Breast epithelium (tissue), 4 donors: ENCODE measurements at places on chromosomes 2 and 18. TPM values are rescaled to one million over a fixed set of nuclear protein-coding genes. Genes with fewer than 3 reads are reported as not detected.

Gene CAPN13
- total RNA-seq: 44.6 TPM

DNA sequence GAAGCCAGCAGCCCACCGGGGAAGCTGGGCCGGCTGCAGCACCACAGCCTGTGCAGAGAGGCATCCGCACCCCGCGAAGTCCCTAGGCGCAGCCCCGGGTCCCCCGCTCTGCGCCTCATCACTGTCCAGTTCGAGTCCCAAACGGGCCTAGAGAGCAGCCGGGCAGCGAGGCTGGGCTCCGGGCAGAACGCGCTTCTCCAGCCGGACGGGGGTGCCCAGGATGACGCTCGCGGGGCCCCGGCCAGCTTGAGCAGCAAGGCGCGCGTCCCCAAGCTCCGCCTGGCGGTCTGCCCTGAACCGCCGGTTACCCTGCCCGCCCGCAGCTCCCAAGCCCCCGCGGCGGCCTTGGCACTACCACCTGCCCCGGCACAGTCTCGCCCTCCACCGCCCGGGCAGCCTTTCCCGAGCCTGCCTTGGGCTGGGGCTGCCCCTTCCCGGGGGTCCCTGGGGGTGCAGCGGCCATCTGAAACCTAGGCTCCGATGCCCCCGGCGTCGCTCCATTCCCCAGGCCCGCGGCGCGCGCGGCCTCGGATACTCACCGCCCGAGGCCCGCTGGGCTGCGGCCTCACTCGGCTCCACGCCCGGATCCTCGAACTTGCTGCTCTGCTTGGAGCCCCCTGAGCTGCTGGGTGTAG lies 591 bp downstream of the SLC16A14 start:
- no peaks in the 10 kb centered on the region for H3K36me3 ChIP-seq
- no peaks in the 10 kb centered on the region for H3K27me3 ChIP-seq
- H3K4me3 ChIP-seq: peak overlapping the region; percentile 71
- H3K27ac ChIP-seq: peak overlapping the region; percentile 62
- H3K4me1 ChIP-seq: no peaks in the 10 kb centered on the region

Gene MARCHF7
- 154 TPM for total RNA-seq

DNA sequence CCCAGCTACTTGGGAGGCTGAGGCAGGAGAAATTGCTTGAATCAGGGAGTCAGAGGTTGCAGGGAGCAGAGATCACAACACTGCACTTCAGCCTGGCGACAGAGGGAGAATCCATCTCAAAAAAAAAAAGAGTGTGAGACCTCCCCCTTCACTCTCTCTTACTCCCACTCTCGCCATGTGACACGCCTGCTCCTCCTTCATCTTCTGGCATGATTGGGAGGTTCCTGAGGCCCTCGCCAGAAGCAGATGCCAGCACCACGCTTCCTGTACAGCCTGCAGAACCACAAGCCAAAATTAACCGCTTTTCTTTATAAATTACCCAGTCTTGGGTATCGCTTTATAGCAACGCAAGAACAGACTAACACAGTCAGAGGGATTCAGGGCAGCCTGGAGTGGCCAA lies 66.3 kb upstream of the CREB1 start:
- H3K4me1 ChIP-seq: no peaks in the 10 kb centered on the region
- no peaks in the 10 kb centered on the region for H3K36me3 ChIP-seq
- no peak for DNase-seq
- no peak overlapping the region for H3K4me3 ChIP-seq
- no peaks in the 10 kb centered on the region for H3K27me3 ChIP-seq

GRCh38 chr2:96870626-96871255 lies 861 bp upstream of the SEMA4C start:
- peak; percentile 59 for DNase-seq
- peak overlapping the region; percentile 99 for H3K4me3 ChIP-seq
- H3K4me1 ChIP-seq: peaks cover 10% of the 10 kb centered on the region
- peak overlapping the region; percentile 96 for H3K27ac ChIP-seq
- no peaks in the 10 kb centered on the region for H3K36me3 ChIP-seq
- no peaks in the 10 kb centered on the region for H3K27me3 ChIP-seq

GRCh38 chr2:20144196-20144595 lies 80.7 kb downstream of the SDC1 start:
- no peaks in the 10 kb centered on the region for H3K4me1 ChIP-seq
- peak overlapping the region; percentile 48 for H3K27ac ChIP-seq
- no peak overlapping the region for H3K4me3 ChIP-seq
- no peaks in the 10 kb centered on the region for H3K36me3 ChIP-seq
- DNase-seq: no peak

Gene CXCR1
- not detected for total RNA-seq

GRCh38 chr2:60527762-60528161 lies 25.7 kb downstream of the BCL11A start:
- H3K4me3 ChIP-seq: no peak overlapping the region
- no peaks in the 10 kb centered on the region for H3K4me1 ChIP-seq

DNA sequence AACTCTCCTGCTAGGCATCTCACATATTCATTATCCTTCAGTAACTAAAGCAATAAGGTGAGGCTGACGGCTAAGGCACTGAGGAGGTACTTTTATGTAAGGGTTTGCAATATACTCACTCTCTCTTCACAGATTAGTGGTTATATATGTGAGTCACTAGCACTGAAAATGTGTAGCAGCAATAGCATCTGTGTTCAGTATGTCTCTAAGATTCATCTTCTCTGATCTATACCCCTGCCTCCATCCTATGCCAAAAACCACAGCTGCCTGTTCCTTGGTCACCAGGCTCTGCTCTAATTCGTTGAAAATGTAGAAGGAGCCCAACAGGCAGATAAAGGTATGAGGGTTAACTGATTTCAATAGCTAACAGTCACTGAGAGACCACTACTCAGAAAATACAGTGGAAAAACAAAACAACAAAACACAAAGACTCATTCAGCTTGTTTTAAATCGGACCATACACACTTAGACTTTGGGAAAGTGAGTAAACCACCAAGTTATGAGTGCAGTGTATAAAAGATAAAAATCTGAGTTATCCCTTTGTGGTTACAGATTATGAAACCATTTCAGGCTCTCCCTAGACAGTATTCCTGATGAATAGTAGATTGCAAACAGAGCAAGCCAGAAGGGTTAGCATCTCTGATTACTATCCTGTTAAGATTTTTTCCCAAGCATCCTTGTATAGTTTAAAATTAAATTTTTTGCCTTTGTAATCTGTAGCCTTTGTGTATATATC lies 75.3 kb upstream of the CYP26B1 start:
- H3K36me3 ChIP-seq: no peaks in the 10 kb centered on the region
- H3K4me3 ChIP-seq: no peak overlapping the region
- H3K27ac ChIP-seq: no peak overlapping the region
- no peak for DNase-seq

- no peaks in the 10 kb centered on the region for H3K36me3 ChIP-seq
- H3K4me3 ChIP-seq: no peak overlapping the region
- no peak overlapping the region for H3K27ac ChIP-seq
- no peaks in the 10 kb centered on the region for H3K27me3 ChIP-seq
- no peak for DNase-seq
Observed at GRCh38 chr2:69272803-69273471, 114.1 kb downstream of the GFPT1 start.

Gene RAD51AP2
- 0.29 TPM for total RNA-seq

DNA sequence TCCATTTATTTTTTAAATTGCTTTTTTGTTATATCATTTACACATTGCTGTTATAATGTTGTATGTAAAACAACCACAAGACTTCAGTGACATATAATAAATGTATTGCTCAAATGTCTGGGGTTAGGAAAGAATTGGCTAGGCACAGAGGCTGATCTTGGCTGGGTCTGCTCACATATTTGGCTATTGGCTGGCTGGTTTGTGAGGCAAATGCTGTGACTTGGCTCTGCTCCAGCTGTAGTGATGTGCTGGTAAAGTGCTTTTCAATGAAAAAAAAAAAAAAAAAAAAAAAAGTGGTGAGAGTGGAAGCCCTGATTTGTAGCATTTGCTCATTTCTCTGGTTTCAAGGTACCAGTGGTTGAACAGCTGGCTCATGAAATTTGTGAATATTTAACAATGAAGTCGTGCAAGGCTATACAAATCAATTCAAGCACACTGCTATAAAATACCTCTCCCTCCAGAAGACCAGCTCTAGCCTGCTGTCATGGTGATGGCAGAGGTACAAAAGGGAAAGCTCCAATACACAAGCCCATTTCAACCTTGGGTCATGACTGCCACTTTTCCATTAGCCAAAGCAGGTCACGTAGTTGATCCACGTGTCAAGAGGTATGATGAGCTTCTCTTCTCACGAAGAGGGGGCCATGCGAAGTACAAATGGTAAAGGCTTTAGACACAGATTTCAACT lies 43.7 kb upstream of the RIT2 start:
- H3K27ac ChIP-seq: no peak overlapping the region
- H3K27me3 ChIP-seq: no peaks in the 10 kb centered on the region
- no peak for DNase-seq
- no peak overlapping the region for H3K4me3 ChIP-seq
- no peaks in the 10 kb centered on the region for H3K4me1 ChIP-seq

GRCh38 chr18:2910261-2910660 lies 63.5 kb downstream of the EMILIN2 start:
- peaks cover 7% of the 10 kb centered on the region for H3K36me3 ChIP-seq
- no peaks in the 10 kb centered on the region for H3K4me1 ChIP-seq
- H3K27ac ChIP-seq: no peak overlapping the region
- H3K27me3 ChIP-seq: no peaks in the 10 kb centered on the region
- no peak overlapping the region for H3K4me3 ChIP-seq

Gene ALK
- total RNA-seq: 0.64 TPM

- no peaks in the 10 kb centered on the region for H3K36me3 ChIP-seq
- H3K27me3 ChIP-seq: no peaks in the 10 kb centered on the region
- no peak overlapping the region for H3K27ac ChIP-seq
- H3K4me3 ChIP-seq: no peak overlapping the region
- no peaks in the 10 kb centered on the region for H3K4me1 ChIP-seq
- DNase-seq: no peak
Observed at GRCh38 chr2:127405255-127405610, 13.0 kb upstream of the PROC start.

Gene NFATC1
- 18.0 TPM for total RNA-seq

DNA sequence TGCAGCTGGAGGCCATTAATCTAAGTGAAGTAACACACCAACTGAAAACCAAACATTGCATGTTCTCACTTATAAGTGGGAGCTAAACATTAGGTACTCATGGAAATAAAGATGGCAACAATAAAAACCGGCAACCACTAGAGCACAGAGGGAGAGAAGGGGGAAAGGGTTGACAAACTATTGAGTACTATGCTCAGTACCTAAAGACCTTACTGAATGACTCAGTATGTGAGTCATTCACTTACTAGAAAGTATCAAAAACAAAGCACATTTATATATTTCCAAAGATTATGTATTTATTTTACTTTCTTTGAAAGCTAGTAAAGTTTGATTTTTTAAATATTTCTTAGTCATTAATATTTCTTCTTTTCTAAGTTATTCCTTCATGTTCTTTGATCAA lies 48.9 kb downstream of the ZNF385B start:
- H3K4me3 ChIP-seq: no peak overlapping the region
- no peaks in the 10 kb centered on the region for H3K36me3 ChIP-seq
- H3K27ac ChIP-seq: no peak overlapping the region
- H3K4me1 ChIP-seq: no peaks in the 10 kb centered on the region

DNA sequence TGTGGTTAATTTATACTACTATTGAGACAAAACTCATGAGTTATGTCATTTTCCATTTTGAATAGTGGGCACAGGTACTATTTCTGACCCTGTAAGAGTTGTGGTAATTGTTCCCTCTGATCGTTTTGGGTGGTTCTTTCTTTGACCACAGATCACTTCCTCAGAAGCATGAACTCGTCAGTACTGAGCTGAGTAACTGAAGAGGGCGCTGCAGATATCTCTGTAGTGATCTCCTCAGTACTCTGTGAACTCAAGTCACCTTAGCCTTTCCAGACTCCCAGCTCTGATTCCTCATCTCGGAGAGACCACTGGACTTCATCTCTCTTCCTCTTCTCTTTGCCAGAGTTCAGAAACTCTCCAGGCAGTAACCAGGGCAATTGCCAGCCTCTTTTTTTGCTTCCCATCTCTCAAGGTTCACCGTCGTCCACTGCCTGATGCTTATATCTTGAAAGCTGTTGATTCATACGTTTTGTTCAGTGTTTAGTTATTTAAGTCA lies 9.4 kb upstream of the IL1RL1 start:
- no peak overlapping the region for H3K4me3 ChIP-seq
- H3K27ac ChIP-seq: no peak overlapping the region
- H3K4me1 ChIP-seq: no peaks in the 10 kb centered on the region
- DNase-seq: no peak
- no peaks in the 10 kb centered on the region for H3K36me3 ChIP-seq
- no peaks in the 10 kb centered on the region for H3K27me3 ChIP-seq

DNA sequence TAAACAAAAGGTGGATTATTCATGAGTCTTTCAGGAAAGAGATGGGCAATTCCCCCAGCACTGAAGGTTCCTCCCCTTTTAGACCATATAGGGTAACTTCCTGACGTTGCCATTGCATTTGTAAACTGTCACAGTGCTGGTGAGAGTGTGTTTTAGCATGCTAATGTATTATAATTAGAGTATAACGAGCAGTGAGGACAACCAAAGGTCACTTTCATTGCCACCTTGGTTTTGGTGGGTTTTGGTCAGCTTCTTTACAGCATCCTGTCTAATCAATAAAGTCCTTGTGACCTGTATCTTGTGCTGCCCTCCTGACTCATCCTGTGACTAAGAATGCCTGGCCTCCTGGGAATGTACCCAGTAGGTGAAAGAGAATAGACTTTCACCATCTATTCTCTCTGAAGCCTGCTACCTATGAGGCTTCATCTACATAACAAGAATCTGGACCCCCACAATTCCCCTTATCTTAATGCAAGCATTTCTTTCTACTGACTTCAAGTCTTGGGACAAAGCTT lies 148.7 kb downstream of the CABLES1 start:
- no peak overlapping the region for H3K4me3 ChIP-seq
- no peaks in the 10 kb centered on the region for H3K4me1 ChIP-seq
- H3K36me3 ChIP-seq: no peaks in the 10 kb centered on the region
- no peaks in the 10 kb centered on the region for H3K27me3 ChIP-seq

GRCh38 chr2:144430722-144431391 lies 89.1 kb downstream of the ZEB2 start:
- H3K27me3 ChIP-seq: no peaks in the 10 kb centered on the region
- peak overlapping the region; percentile 16 for H3K27ac ChIP-seq
- H3K4me1 ChIP-seq: peaks cover 5% of the 10 kb centered on the region
- no peak for DNase-seq
- H3K36me3 ChIP-seq: no peaks in the 10 kb centered on the region
- H3K4me3 ChIP-seq: no peak overlapping the region

DNA sequence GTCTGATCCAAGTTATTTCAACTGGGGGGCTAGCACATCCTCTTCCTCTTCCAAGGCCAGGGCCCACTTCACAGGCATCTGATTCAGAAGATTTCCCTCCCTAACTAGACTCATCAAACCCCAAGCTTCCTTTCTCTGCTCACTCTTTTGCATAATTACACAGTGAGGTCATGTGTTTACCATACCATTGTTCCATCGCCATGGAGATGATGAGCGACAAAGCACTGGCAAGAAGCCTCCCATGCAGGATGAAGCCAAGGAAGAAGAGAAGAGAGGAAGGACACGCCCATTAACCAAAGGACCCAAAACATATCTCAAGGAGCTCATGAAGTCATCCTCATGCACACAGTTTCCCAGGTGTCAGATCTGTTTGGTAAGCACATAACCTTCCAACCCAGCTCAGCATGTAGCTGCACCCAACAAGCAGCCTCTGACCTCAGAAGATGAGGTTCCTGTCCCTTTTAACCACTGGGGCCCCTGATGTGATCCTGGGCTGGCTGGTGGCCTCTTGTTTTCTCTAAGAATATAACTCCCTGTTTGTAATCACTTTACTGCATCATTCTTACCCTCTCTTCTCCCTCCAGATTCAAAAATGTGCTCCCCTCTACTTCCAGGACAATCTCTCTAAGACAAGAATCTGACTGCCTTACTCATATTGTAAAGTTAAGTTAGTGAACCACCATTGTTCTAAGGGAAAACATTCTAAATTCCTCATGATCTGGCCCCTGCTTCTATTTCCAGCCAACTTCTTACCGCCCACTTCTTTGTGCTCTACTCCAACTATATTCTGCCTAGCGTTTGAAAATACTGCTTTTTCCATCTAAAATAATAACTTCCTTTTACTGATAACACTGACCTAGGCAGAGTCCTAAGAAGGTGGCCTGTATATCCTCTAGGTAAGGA lies 190.1 kb downstream of the TTC32 start:
- no peaks in the 10 kb centered on the region for H3K36me3 ChIP-seq
- no peak overlapping the region for H3K4me3 ChIP-seq
- H3K27me3 ChIP-seq: no peaks in the 10 kb centered on the region
